Left kidney (tissue), 8 donors: ENCODE measurements at places on chromosomes 6 and 20. TPM values are rescaled to one million over a fixed set of nuclear protein-coding genes. Genes with fewer than 3 reads are reported as not detected.
A peak's percentile ranks its signal among the peaks of the same experiment; 100 is the strongest.

- DNase-seq: no peak
Observed at GRCh38 chr20:24617757-24618450, 148.5 kb downstream of the SYNDIG1 start.

DNA sequence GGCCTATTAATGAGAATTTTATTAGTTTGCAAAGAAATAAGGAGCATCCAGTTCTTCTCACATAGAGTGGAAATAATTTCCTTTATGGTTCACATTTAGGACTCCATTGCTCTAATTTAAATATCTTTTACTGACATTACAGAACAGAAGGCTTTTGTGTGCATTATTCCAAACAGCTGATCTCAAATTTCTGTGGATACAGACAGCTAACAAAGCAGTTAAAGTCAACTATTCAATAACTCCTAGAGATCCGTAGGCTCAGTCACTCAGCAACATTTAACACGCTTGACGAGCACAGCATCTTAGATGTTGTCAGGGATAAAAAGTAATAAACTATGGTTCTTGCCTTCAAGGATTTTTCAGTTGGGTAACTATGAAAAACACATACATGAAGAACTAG, 305.8 kb upstream of the SYNCRIP start:
- no peak for DNase-seq

DNA sequence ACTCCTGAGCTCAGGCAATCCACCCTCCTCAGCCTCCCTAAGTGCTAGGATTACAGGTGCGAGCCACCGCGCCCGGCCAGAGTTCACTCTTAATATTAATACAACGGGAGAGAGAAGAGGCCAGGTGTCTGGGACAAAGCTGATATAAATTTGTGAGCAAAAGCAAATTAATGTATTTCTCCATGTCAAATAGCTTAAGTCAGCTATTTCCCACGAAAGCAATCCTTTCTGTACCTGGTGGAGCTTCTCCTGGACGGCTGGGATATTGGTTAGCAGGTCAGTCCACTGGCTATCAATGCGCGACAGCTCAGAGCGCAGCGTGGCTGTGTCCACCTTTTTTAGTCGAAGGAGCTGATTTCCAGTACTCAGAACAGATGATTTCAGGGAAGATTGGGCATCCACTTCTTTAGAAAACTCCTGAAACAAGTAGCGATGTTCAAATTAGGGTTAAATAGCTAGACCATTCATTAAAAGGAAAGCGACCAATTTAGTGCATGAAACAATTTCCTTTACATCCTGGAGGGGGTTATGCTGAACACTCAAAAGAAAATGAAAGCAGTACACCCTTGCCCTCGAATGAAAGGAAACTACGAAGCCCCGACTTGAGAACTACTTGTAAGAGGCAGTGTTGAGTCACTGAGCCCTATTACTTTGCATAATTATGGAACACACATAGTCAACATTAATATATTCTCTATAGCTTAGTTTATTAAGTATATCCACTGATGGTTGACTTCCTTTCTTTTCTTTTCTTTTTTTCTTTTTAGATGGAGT, 403.4 kb downstream of the SYNE1 start:
- no peak for DNase-seq

DNA sequence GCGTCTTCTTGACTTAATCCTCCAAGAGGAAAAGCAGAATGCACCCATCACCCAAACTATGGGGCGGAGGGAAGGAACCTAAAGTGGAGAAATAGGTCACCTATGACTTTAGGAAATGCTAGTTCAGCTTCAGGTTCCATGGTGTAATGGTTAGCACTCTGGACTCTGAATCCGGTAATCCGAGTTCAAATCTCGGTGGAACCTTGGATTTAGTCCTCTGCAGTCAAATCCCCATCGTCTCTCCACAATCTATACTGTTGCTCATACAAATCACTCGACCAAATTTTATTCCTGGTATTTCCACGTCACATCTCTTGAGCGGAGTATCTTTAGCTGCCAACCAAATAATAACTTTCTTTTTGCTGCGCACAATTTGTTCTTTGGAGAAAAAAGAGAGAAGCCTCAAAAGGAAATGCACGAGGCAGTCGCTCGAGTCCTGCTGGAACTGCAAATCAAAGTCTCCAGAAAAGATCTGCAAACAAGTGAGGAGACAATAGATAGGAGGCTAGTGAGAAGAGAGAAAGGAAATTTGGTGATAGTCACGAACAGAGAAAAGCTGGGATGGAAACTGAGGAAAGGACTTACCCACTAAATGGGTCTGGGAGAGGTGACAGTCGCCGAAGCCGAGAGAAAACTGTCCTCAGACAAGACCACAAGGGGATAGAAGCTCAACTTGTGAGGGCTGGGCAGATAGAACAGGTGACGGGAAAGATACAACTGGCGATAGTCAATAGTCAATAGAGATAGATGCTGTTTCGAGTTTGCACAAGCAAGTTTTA, 16.6 kb downstream of the POM121L2 start:
- DNase-seq: no peak

DNA sequence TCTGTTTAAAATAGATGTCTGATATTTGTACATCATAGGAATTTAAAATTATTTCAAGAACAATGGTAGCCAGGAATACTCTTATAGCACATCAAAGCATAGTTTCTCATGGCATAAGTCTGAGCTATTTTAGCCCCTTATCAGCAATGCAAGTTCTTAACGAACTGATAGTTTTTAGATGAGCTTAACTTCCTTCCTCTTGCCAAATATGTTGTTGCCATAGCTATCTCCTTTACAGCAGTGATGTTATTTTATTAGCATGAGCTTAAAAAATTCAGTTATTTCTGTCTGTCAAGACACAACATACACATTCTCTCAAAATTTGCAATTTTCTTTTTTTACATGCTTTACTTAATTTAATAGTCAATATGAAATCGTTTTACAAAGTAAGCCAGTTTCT, 867.2 kb downstream of the PHF3 start:
- DNase-seq: no peak

DNA sequence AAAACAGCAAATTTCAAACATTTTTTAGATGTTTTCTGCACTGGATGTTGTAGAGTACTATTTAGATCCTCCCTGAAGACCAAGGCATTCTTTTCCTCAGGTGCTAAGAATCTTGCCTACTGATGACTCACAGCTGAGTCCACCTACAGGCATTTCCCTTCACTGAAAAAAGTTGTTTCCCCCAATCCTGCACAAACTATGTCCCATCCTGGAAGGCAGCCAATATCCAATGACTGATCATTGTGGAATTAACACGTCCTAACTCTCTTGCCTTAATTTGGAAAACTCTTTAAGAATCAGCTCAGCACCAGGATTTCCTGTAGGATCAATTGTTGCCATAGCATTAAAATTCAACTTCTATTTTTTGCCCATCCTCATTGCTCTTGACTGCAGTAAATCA, 268.4 kb upstream of the IRAK1BP1 start:
- no peak for DNase-seq

- DNase-seq: no peak
Observed at GRCh38 chr6:138101946-138102731, 5.1 kb downstream of the PERP start.

DNA sequence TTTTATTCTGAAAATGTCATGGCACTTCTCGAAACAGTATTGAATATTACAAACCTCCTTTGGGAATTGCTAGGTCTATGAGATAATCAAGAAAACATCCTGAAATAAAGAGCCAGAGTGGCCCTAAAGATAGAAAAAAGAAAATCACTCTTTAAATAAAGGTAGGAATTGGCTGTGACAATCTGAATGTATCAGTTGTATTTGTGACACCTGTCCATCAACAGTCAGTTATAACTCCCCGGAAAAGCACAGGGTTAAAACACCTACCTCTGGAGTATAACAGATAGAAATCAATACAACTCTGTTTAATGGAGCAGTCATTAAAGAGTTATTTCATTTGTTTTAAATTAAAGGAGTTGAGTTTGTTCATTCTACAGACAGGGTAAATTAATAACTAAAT, 21.2 kb downstream of the RNF24 start:
- no peak for DNase-seq

DNA sequence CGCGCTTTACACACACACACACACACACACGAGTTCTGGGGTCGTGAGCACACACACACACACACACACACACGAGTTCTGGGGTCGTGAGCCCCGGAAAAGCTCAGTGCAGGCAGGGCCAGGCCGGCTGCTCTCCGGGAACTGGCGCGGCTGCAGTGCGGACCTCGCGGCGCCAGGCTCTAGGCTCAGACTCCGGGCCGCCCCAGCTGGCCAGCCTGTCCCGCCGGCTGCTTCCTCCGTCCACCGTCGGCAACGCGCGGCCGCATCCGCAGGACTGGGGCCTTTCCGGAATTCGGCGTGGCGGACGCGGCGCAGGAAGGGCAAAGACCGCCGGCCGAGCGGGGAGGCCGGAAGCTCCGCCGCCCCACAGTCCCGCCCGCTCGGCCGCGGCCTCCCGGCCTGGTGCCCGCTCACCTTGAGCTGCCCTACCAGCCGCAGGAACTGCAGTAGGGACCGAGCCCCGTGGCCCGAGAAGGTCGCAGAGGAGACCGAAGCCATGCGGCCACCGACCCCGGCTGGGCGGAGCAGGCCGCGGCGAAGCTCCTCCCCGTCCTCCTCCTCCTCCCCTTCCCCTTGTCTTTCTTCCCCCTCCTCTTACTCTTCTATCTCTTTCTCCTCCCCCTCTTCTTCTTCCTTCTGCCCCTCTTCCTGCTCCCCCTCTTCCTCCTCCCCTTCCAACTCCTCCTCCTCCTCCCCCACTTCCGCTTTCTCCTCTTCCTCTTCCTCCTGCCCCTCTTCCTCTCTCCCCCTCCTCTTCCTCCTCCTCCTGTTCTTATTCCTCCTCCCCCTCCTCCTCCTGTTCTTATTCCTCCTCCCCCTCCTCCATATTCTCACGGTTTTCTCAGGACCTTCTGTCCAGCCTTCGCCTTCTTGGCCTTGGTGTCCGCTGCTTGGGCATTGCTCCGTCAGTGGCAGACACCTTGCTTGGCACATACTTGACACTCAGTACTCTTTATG, at the start of gene HDDC2:
TSS of gene HDDC2 (minus strand) at position 533 of the 957 bp plus-strand sequence. CDS start at position 498, 35 bp downstream.
- peak; percentile 64 for DNase-seq

- DNase-seq: no peak
Observed at GRCh38 chr6:31711233-31711632, 3.9 kb upstream of the LY6G6D start.

DNA sequence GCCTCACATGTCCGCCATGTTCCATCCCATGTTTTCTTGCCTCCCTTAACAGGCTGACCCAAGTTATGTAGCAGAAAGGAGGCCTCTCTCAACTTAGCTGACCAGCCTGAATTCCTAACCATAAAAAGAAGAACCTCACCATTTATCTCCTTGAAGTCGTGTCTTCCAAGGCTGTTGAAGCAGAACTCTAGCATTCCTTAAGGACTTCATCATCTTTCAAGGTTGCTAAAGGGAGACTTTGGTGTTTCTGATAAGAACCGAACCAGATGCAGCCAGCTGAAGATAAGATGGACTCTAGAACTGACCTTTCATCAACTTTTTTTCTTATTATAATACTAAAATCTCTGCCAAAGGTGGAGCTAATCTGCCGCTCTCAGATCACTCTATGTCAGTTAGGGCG, 571.7 kb upstream of the SLC35B3 start:
- DNase-seq: no peak

DNA sequence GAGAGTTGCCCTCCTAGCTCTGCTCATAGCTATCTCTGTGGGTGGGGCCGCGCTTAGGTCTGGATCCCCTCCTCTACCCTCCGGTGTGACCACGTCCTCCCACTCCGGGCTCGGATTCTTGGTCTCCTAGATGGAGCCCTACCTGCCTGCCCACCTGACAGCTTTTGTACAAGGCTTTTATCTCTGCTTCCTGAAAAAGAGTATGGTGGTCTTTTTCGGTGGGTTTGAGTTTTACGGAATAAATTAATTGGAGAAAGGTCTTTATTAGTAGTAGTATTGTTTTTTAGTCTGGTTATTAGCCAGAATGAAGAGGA, 773 bp downstream of the SMAP1 start:
- DNase-seq: no peak

- DNase-seq: no peak
Observed at GRCh38 chr6:121498481-121499276, 63.2 kb downstream of the GJA1 start.

DNA sequence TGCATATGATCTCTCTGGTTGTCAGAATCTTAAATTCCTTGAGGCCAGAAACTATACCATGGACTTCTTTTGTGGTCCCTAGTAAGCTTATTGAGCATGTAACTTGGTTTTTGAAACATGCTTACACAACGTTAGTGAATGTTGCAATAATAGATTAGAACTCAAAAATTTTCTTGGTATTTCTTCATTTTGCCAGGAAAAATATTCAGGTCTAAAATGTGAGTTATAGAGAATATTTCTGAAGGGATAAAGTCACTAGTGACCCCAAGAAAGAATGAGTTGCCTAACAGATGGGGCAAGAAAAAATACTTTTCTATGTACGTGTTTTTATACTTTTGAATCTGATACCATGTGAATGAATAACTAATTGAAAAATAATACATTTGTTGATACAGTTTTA, 195.4 kb downstream of the TFAP2A start:
- no peak for DNase-seq

DNA sequence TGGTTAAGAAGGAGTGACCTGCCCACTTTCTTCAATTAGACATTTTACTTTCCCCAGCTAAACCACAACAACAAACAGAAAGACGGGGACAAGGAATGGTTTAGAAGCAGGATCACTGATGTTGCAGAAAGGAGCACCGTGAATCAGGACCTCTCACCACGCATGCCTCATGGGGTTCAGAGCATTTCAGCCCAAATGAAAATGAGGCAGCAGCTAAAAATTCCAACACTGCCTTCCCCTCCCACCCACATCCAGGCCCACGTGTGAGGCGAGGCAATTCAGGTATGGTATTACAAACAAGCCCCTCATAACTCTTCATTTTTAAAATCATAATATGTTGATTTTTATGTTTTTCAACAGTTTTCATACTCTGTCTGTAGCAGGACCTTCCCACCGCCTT, 194.1 kb upstream of the ARID1B start:
- no peak for DNase-seq

DNA sequence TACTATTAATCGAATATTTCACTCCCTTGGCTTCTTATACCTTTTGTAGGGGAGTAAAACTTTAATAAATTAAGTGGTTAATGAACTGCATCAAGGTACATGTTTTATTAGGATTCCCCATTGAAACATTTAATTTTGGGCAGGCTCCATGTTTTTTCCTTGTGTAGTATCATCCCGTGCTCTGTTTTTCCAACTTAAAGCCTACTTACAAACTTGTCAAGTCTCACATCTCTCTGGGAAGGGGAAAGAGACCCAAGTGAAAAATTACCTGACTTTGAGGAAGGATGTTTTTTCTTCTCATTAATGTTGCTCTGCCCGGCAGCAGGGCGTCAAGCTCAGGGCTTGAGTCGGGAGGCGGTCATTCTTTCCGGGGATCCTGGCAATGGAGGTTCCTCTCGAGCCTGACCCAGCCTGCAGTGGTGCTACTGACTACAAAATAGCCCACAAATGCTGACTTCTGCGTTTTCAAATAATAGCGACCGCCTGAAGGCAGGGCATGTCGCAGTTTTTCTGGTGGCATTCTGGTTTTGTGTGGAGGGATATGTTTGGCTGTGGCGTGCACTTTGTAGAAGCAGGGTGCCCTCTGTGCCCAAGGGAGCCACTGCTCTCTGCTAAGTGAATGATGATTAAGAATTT, 2.4 kb downstream of the DSP start:
- no peak for DNase-seq

GRCh38 chr6:168130697-168131371, 51.8 kb upstream of the FRMD1 start:
- DNase-seq: peak; percentile 73

TMEM151B gene
- polyA plus RNA-seq: 0.88 TPM

SPTLC3 gene
- polyA plus RNA-seq: 28.6 TPM

RIPOR2 gene
- polyA plus RNA-seq: 8.8 TPM

SLCO4A1 gene
- 2.0 TPM for polyA plus RNA-seq

CST2 gene
- not detected for polyA plus RNA-seq

LY6G6C gene
- 1.1 TPM for polyA plus RNA-seq

POPDC3 gene
- polyA plus RNA-seq: 0.27 TPM

RAD21L1 gene
- not detected for polyA plus RNA-seq
